ENCODE measurements at places on chromosomes 1 and 21.
A peak's percentile ranks its signal among the peaks of the same experiment; 100 is the strongest.

DNA sequence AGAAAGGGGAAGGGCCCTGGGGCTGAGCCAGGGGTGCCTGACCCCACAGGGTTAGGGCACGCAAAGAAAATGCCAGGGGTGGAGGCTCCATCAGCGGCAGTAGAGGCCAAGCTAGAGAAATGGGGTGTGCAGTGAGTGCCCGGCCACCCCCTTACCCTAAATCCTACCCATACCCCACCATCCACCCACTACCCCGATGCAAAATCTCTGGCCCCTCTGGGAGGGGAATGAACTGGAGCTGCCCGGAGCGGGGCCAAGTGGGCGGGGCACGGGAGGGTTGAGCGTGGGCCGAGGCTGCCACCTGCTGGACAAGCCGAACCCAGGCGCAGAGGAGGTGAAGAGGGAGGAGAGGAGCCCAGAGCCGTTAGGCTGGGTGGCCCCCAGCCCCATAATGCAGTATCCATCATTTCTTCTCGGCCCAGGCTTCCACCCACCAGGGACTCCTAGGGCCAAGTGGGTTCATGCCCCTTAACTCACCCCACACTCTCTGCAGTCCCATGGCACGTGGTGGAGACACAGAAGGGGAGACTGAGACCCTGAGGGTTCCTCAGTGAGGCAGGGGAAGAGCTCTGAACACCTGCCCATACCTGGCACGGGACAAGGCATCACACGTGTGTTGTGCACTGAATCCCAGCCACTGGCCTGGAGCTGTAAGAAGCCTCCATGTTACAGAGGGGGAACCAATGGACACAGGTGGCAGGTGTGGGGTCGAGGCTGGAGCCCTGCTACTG lies 1.4 kb upstream of the C1QC start:
- peak; percentile 86 for DNase-seq

- no peak for DNase-seq
These were observed 8.6 kb downstream of the FNDC5 start for GRCh38 chr1:32861904-32862695.

DNA sequence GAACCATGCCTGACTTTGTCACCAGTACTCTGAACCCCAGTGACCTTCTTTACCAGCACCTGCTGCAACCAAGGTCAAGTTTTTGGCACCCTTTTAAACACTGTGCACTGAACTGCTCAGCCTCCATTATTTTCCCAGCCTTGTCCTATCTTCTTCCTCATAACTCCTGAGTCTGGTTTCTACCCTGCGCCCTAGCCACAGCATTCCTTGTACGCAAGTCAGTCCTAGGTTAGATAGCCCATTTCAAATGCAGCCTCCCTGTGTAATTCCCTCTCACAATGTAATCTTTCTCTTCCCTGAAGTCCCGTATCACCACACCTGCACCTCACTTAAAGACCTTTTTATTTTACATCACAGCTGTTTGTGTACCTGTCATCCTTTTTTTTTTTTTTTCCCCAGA lies 37.2 kb downstream of the DNTTIP2 start:
- DNase-seq = no peak

DNA sequence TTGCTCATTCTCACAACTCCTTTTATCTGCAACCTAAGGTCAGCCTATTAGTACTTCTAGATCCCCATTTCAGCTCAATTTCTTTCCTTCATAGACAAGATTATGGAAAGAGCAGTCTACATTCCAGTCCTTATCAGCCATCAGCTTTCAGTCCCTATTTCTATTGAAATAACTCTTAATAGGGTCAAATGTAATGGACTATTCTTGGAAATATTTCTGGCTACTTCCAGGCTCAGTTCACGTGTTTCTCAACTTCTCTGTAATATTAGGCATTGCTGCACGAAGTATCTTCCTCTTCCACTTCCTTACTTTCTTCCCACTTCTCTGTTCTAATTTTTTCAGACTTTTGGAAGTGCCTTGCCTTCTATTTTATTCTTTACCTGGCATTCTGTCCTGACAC lies 232.9 kb upstream of the USP25 start:
- no peak for DNase-seq

- DNase-seq = no peak
These were observed 62.5 kb downstream of the TBX15 start for GRCh38 chr1:118925651-118926050.

- no peak for DNase-seq
These were observed 92.5 kb upstream of the IRF2BP2 start for GRCh38 chr1:234702342-234703000.

DNA sequence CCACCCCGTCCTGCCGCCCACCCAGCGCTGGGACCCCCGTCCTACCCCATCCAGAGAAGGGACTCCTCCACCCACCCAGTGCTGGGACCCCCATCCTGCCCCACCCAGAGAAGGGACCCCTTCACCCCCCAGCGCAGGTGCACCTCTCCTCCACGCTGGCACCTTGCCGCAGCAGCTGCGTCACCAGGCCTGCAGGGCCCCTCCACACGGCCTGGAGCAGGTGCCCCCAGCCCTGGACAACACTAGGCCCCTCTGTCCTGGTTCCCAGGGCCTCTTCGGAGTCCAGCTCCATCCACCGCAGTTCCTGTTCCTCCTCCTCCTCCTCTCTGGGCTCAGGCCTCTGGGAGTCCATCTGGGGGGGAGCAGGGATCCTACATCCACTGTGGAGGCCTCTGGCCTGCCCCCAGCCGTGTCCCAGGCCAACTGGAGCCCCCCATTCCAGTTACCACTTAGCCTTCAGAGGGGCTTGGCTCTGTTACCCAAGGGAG lies 378 bp downstream of the ANKRD65 start:
- peak; percentile 16 for DNase-seq

DNA sequence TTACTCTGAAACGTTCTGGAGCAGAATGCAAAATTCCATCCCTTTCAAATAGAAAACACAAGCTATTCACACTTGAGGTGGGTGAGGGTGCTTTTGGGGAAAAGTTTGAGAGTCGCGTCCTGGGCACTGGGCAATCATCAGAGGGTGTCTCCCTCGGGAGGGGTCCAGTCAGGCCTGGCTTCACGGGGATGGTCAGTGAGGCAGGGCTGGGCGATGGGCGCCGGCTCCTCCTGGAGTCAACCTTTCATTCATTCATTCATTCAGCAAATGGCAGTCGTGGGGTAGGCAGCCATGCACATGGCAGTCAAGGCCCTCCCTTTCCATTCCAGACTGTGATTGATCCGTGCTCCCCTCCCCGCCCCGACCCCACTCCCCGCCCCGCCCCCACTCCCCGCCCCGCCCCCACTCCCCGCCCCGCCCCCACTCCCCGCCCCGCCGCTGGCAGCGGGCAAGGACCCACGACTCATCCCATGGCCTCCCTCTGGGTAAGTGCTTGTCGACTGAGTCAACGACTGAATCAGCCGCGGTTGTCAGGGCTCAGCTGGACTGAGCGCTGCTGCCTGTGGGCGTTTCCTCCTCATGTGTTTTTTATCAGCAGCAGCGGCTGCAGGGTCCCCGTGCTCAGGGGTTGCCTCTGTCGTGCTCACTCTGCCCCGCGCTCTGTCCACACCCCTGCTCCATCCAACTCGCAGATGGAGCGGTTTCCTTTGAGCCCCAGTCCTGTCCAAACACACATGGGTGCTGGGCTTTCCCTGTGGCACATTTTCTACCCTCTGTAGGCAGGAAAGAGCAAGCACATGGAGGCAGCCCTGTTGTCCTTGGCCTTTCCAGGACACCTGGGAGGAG lies 12.5 kb upstream of the SPSB1 start:
- DNase-seq = peak; percentile 59

GRCh38 chr1:19680644-19681043 lies 16.0 kb downstream of the HTR6 start:
- DNase-seq = no peak

DNA sequence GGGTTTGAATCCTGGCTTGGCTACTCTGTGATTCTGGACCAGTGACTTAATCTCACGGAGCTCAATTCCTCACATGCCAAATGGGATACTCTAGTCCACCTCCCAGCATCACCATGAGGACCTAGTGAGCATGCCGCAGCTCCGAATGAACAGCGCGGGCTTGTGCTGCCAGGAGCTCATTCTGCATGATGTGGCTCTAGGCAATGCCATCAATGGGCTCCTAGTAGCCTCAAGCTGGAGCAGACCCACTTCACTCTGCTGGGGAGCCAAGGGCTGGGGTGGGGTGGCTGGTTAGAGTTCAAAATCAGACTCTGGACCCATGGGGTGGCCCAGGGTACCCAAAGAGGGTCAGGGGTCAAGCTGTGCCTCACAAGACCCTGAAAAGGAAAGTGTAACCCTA lies 41.5 kb downstream of the CDK18 start:
- DNase-seq = no peak

- DNase-seq = no peak
These were observed 408.4 kb upstream of the PTBP2 start for GRCh38 chr1:96313216-96313615.

DNA sequence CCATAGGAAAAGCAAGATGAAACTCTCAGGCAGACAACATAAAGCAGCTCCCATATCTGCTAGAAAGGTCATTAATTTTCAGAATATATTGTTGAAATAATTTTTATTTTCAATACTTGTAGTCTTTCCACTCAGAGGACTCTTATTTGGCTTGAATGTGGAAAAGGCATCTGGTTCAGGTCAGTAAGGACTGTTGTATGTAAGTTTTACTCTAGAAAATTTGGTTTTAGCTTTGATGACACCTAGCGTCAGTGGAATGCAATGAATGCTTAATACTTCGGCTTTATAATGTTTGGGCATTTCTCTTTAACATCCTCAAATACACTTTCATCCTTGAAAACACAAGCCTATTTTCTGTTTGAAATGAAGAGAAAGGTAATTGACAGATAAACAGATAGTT lies 63.3 kb downstream of the LRRC40 start:
- no peak for DNase-seq

- DNase-seq = peak; percentile 85
These were observed 99.4 kb downstream of the KCNJ15 start for GRCh38 chr21:38355992-38356781.

GRCh38 chr1:110233861-110234260 lies 23.7 kb downstream of the KCNC4 start:
- DNase-seq = no peak

DNA sequence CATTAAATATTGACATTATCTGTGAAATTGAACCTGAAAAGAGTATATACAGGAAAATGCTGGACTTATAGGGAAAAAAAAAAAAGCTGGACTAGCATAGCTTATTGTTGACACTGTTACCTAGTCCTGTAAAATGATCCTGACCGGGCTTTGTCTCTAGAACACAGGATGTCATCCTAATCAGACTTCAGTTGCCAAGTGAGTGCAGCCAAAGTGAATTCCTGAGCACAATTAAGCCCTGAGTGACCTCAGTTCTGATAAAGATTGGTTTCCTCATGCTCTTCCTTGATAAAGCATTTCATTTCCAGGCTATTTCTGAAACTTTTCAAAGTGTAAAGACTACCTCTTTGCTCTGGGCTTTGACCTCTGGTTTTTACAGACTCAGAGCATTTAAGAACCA lies 19.8 kb downstream of the SELP start:
- DNase-seq = no peak

GRCh38 chr1:209808059-209808581 lies 2.2 kb upstream of the IRF6 start:
- no peak for DNase-seq

DNA sequence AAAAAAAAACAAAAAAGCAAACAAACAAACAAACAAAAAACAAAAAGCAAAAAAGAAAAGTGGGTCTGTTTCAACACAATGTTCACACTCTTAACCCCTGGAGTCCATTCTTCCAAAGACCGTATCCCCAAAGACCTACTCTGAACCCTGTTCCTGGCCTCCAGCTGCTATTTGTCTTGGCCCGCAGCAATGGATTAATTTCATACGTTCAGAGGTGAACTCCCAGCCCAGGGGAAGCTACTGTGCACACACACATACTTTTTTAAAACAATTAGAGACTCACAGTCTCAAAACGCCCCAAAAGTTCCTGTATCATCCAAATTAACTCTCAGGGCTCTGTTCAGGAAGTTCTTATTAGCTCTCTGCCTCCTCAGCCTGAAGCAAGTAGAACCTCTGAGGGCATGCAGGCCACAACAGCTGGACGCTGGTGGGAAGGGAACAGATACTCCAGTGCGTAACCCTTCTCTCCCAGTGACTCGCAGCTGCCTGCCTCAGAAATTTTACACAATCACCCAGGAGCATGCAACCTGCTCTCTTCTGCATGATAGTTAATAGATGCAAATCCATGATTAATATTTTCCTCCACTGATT lies 395.4 kb downstream of the RRAGC start:
- no peak for DNase-seq

DNA sequence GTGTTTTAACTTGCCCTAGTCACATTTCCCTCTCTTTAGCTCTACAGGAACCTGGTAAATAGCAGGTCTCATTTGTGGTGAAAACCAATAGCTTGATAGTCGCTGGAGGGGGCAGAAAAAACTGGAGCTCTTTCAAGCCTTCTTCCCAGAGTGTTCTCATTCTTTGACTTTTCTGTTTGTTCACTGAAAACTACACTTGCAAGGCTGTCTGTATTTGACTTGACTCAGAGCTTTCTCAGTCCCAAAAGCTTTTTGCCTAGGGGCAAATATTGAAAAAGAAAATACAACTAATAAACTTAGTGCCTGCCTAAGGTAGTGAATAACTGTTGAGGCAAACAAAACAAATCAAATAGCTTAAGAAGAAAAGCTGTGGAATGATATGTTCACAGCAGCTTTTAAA lies 217.1 kb upstream of the CHRM3 start:
- DNase-seq = no peak

DNA sequence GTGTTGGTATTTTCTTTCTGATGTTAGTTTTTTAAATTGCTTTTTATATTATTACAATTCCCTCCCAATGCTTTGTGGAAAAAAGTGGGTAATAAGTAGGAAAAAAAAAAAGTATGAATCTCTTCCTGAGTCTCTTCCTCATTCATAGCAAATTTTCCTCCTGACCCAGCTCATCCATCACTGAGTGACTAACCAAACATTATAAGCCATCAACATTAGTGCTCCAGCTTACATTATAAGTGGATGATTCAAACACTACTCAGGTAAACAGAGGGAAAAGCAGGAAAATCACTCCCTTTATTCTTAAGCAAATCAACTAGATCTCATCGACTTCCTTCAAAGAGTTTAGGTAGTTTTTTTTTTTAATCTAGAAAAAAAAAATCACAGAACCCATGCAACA lies 15.4 kb upstream of the SAMD13 start:
- DNase-seq = no peak

DNA sequence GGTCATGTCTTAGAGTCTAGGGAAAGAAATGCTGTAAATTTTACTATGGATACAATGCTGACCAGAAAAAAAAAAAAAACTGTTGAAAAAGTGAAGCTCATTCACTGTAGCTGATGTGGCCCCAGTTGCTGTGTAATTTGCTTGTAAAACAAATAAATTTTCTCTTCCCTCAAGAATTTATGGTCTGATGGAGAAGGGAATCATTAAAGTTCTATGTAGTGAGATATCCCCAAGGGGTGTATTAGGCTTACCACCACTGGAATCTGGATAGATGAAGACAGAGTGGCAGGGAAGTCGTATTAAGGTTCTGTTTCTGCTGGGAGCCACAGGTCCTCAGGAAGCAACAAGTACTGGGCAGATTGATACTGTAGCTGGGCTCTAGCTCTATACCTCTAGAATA lies 860.0 kb downstream of the LTN1 start:
- no peak for DNase-seq
